Type B pancreatic cell (in vitro differentiated cells): ENCODE measurements at places on chromosomes 13 and 19. TPM values are rescaled to one million over a fixed set of nuclear protein-coding genes. Genes with fewer than 3 reads are reported as not detected.
A peak's percentile ranks its signal among the peaks of the same experiment; 100 is the strongest.

GRCh38 chr19:35253316-35254286, 4.8 kb downstream of the LSR start:
- no peak overlapping the region for H3K27ac ChIP-seq
- H3K4me1 ChIP-seq, result peaks cover 23% of the 10 kb centered on the region
- H3K4me3 ChIP-seq, result peak overlapping the region; percentile 36

DNA sequence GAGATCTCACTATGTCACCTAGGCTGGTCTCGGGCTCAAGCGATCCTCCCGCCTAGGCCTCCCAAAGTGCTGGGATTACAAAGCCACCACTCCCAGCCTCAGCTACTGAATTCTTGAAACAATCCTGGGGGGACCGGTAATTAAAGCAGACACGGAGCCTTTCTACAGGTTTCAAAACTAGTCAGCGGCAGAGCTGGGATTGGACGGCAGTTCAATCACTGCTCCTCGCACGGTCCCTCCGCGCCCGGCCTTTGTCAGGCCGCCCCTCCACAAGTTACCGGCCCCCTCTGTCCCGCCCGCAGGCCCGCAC, 229 bp downstream of the BORCS8 start:
- DNase-seq, result no peak
- peak overlapping the region; percentile 99 for H3K27ac ChIP-seq
- no peaks in the 10 kb centered on the region for H3K27me3 ChIP-seq
- peaks cover 5% of the 10 kb centered on the region for H3K36me3 ChIP-seq
- H3K4me3 ChIP-seq, result peak overlapping the region; percentile 98

GRCh38 chr13:39985071-39985470, 329.6 kb downstream of the COG6 start:
- no peaks in the 10 kb centered on the region for H3K27me3 ChIP-seq
- H3K4me3 ChIP-seq, result no peak overlapping the region
- no peaks in the 10 kb centered on the region for H3K4me1 ChIP-seq
- H3K36me3 ChIP-seq, result no peaks in the 10 kb centered on the region

DNA sequence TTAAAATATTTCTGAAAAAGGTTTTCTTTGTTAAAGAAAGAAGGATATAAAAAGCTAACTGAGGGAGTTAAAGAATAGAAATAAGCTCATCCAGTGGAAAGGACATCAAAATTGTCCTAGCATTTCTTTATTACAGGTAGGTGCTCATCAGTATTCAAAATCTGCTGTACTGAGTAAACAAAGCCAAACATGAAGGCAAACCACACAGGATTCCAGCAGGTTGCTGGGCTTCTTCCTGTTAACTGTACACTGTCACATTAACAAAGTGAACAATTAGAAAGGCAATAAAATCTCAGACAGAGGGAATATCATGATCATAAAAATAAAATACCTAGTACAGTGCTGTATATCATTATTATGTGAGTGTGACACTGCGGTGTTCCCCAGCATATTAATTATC, 1541.0 kb downstream of the SLITRK5 start:
- no peaks in the 10 kb centered on the region for H3K36me3 ChIP-seq
- no peak overlapping the region for H3K27ac ChIP-seq
- no peaks in the 10 kb centered on the region for H3K27me3 ChIP-seq

GRCh38 chr19:1474011-1474764, 4.8 kb downstream of the C19orf25 start:
- H3K27me3 ChIP-seq, result peaks cover 25% of the 10 kb centered on the region
- H3K36me3 ChIP-seq, result peaks cover 3% of the 10 kb centered on the region
- no peak overlapping the region for H3K4me3 ChIP-seq
- no peak overlapping the region for H3K27ac ChIP-seq
- DNase-seq, result no peak

GRCh38 chr19:37963190-37963936, 56.4 kb downstream of the SIPA1L3 start:
- no peak overlapping the region for H3K27ac ChIP-seq
- peaks cover 3% of the 10 kb centered on the region for H3K36me3 ChIP-seq
- no peak for DNase-seq
- H3K27me3 ChIP-seq, result no peaks in the 10 kb centered on the region
- no peak overlapping the region for H3K4me3 ChIP-seq
- H3K4me1 ChIP-seq, result peaks cover 11% of the 10 kb centered on the region

DNA sequence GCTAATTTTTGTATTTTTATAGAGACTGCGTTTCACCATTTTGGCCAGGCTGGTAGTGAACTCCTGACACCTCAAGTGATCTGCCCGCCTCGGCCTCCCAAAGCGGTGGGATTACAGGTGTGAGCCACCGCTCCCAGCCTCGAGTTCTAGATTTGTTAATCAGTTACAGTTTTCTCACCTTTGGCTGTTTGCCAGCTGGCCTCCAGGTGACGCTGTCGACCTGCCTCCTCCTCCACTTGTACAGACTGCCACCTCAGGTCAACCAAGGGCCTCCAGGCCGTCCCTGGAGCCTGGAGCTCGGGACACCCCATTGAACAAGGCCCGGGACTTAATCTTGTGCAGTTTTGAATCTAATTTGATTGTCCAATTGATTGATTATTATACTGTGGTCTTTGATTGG, 45.5 kb downstream of the IER2 start:
- no peak overlapping the region for H3K4me3 ChIP-seq
- no peak for DNase-seq
- no peaks in the 10 kb centered on the region for H3K36me3 ChIP-seq
- no peaks in the 10 kb centered on the region for H3K4me1 ChIP-seq
- H3K27ac ChIP-seq, result peak overlapping the region; percentile 36
- no peaks in the 10 kb centered on the region for H3K27me3 ChIP-seq

DNA sequence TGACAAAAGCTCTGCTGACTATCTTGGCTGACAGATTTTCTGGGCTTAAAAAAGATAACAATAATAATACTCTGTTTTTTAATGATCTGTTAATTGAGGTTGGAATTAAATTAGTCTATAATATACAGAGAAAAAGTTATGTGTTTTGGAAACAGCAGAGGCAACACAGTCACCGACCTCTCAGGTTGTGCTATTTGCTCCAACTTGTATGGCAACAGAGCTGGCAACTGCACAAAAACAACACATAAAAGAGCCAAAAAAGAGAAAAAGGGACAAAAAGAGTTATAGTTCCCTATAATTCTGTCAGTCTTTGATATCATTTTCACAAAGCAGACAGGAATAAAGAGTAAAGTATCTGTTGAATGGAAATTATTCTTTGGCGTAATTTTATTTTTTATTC, 102.3 kb upstream of the POSTN start:
- DNase-seq, result no peak
- H3K27ac ChIP-seq, result no peak overlapping the region
- H3K27me3 ChIP-seq, result no peaks in the 10 kb centered on the region
- no peaks in the 10 kb centered on the region for H3K36me3 ChIP-seq
- H3K4me1 ChIP-seq, result no peaks in the 10 kb centered on the region

DNA sequence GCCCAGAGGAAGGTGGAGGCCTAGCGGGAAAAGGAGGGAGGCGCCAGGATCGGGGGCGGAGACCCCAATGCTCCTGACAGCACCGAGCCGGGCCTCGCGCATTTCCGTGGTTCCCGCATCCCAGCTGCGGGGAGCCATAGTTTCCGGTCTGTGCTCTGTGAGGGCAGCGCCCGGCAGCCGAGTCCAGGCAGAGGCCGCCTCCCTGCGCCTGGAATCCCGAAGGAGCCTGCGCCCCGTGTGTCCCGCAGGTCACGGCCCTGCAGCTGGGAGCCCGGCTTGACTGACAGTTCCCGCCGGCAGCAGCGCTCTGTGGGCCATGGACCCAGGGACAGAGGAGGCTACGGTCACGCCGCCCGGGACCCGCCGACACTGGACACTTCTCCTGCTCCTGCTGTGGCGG, 74.6 kb upstream of the C13orf46 start:
- no peak overlapping the region for H3K4me3 ChIP-seq
- no peaks in the 10 kb centered on the region for H3K36me3 ChIP-seq
- H3K27me3 ChIP-seq, result no peaks in the 10 kb centered on the region

DNA sequence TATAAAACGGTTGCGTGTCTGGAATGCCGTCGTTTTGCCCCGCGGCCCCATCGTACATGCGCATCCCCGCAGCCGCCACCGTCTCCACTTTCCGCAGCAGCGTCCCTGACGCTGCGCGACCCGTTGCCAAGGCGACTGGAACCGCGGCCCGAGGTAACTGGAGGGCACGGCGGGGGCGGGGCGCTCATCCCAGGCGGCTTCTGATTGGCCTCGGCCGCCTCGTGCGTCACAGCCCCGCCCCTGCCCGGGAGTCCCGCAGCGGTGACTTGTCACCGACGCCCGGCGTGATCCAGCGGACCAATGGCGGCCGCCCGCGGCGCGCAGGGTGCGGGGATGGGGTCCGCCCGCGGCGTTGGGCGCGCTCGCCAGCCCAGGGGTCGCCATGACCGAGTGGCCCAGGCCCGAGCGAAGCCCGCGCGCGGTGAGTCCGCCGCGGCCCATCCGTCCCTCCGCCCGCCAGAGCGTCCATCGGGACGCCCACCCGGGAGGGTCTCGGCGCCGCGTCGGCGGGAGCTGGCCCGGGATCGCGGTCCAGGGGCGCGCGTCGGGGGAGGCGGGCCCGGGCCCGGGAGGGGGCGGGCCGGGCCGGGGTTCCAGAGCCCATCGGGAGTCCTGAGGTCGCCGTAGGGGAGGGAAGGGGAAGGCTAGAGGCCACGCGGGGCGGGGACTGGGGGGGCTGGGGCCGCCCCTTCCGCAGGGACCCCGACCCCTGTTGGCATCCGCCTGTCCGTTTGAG, at the start of gene ZSCAN1:
Gene ZSCAN1 (plus strand): TSS at position 285 of the 736 bp plus-strand sequence. CDS start 3,812 bp downstream, outside the sequence.
- H3K4me3 ChIP-seq, result peak within 1 kb of the TSS; percentile 84
- peaks cover 9% of the 10 kb centered on the region for H3K36me3 ChIP-seq
- no peaks in the 10 kb centered on the region for H3K27me3 ChIP-seq
- peaks cover 3% of the 10 kb centered on the region for H3K4me1 ChIP-seq
- peak within 1 kb of the TSS; percentile 69 for H3K27ac ChIP-seq
- DNase-seq, result peak; percentile 87

DNA sequence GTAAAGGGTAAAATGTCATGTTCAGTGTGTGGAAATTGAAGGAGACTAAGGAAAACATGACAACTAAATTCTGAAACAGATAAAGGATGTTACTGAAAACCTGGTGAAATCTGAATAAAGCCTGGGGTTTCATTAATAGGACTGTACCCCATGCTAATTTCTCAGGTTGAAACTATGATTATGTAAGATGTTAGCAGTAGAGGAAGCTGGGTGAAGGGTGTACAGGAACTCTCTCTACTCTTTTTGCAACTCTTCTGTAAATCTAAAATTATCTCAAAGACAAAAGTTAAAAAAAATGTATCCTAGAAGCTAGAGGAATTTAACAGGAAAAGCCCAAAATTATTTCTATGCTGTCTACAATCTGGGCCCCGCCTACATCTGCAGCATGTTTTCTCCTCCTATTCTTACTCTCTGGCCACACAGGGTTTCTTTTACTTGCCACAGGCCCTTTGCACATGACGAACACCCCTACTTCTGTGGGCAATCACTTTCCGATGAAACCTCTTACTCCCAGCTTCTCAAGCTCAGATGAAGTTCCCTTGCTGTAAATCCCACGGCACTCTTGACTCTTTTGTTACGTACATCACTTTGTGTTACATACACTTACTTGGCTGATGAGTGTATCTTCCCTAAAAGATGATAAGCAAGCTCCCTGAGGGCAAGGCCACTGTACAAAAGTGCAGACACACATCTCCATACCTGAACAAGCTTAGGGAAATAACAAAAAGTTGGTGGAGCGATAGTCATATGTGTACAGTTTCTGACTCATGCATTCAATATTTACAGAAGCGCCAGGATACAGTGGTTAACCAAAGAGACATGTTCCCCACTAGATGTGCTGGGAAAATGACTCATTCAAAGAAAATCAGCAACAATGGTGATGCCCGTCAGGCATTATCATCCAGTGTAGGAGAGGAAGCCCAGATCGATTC, 32.6 kb downstream of the RUBCNL start:
- no peaks in the 10 kb centered on the region for H3K36me3 ChIP-seq
- H3K27me3 ChIP-seq, result no peaks in the 10 kb centered on the region
- H3K4me1 ChIP-seq, result peaks cover under 1% of the 10 kb centered on the region
- H3K4me3 ChIP-seq, result no peak overlapping the region

- no peaks in the 10 kb centered on the region for H3K36me3 ChIP-seq
- peaks cover 4% of the 10 kb centered on the region for H3K27me3 ChIP-seq
- H3K27ac ChIP-seq, result no peak overlapping the region
- DNase-seq, result no peak
- H3K4me1 ChIP-seq, result peaks cover 5% of the 10 kb centered on the region
Observed at GRCh38 chr13:72431981-72432682, 295.3 kb downstream of the MZT1 start.

- no peaks in the 10 kb centered on the region for H3K36me3 ChIP-seq
- DNase-seq, result no peak
- no peak overlapping the region for H3K27ac ChIP-seq
- peaks cover 48% of the 10 kb centered on the region for H3K27me3 ChIP-seq
- peaks cover 19% of the 10 kb centered on the region for H3K4me1 ChIP-seq
- no peak overlapping the region for H3K4me3 ChIP-seq
Observed at GRCh38 chr19:5491565-5491964, 36.3 kb downstream of the ZNRF4 start.

DNA sequence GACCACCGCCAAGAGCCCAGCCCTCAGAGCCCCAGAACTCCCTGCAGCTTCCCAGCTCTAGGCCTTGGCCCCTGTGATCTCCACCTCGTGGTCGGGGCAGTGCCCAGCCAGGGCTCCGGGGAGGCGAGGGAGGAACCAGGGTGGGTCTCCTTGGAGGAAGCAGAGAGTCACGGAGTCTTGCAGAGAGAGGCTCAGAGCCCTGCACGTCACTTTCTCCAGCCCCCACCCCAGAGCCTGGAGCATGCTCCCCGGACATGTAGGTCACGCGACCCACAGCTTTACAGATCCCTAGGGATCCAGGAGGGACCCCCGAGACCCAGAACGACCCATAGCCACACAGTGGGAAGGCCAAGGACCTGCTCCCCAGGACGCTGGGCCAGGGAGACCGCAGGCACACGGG, 11.9 kb downstream of the GADD45B start:
- H3K4me3 ChIP-seq, result no peak overlapping the region
- no peaks in the 10 kb centered on the region for H3K36me3 ChIP-seq
- H3K27ac ChIP-seq, result no peak overlapping the region
- no peak for DNase-seq
- no peaks in the 10 kb centered on the region for H3K4me1 ChIP-seq

GRCh38 chr13:30882026-30882850, 23.8 kb upstream of the MEDAG start:
- peak overlapping the region; percentile 4 for H3K27ac ChIP-seq
- H3K27me3 ChIP-seq, result peaks cover 3% of the 10 kb centered on the region
- peak overlapping the region; percentile 2 for H3K4me3 ChIP-seq

- no peak for DNase-seq
- peaks cover 17% of the 10 kb centered on the region for H3K4me1 ChIP-seq
- no peaks in the 10 kb centered on the region for H3K36me3 ChIP-seq
- no peak overlapping the region for H3K27ac ChIP-seq
Observed at GRCh38 chr19:43760941-43761340, 6.2 kb upstream of the SMG9 start.

- H3K4me1 ChIP-seq, result peaks cover 22% of the 10 kb centered on the region
- H3K27me3 ChIP-seq, result peaks cover 3% of the 10 kb centered on the region
- DNase-seq, result no peak
- no peak overlapping the region for H3K4me3 ChIP-seq
- H3K36me3 ChIP-seq, result no peaks in the 10 kb centered on the region
Observed at GRCh38 chr13:42750794-42751193, 30.6 kb upstream of the FAM216B start.

FUT2 gene
- total RNA-seq, result 9.0 and 13.3 TPM in 2 replicates

RNF225 gene
- total RNA-seq, result 1.0 and 4.0 TPM in 2 replicates

ZNF234 gene
- 17.2 and 20.7 TPM in 2 replicates for total RNA-seq

PGLYRP1 gene
- total RNA-seq, result not detected in 2 replicates

LYL1 gene
- total RNA-seq, result 0.19 TPM in 1 of 2 replicates, not detected in the other

DAND5 gene
- total RNA-seq, result not detected in 2 replicates

GJB6 gene
- total RNA-seq, result 7.7 and 14.8 TPM in 2 replicates

CYP4F2 gene
- not detected in 2 replicates for total RNA-seq

ZNF112 gene
- 8.0 and 9.8 TPM in 2 replicates for total RNA-seq
